ENCODE measurements at places on chromosomes 16 and 17.

- DNase-seq, result no peak
These were observed 195.5 kb upstream of the CIBAR2 start for GRCh38 chr16:85307552-85308364.

DNA sequence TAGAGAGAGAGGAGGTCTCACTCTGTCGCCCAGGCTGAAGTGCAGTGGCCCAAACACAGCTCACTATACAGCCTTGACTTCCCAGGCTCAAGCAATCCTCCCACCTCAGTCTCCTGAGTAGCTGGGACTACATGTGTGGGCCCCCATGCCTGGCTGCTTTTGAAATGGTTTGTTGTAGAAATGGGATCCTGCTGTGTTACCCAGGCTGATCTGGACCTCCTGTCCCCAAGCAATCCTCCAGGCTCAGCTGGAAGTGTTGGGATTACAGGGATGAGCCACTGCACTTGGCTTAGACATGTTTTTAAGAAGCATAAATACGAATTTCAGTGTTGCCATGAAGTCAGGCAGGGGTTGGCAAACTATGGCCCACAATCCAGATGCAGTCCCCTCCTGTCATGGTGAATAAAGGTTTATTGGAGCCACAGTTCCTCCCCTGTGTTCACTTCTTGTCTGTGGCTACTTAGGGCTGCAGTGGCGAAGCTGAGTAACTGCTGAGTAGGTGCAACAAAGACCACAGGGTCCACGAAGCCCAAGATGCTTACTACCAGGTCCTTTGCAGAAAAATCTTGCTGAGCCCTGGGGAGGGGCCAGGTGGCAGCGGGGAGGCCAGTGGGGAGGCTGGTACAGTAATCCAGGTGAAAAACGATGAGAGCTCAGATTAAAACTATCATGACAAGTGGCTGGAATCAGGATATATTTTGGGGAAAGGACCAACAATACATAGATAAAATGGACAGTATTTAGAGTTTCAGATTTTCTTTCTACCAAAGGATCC is 35.2 kb downstream of the TNFRSF13B start:
- no peak for DNase-seq

GRCh38 chr16:78244131-78244895 is 144.9 kb downstream of the WWOX start:
- no peak for DNase-seq

- DNase-seq, result peak; percentile 65
These were observed 29.3 kb downstream of the FOXK2 start for GRCh38 chr17:82548681-82549303.

GRCh38 chr16:69672998-69673713 is 53.2 kb downstream of the NQO1 start:
- DNase-seq, result no peak

- DNase-seq, result no peak
These were observed 13.2 kb upstream of the RBFOX3 start for GRCh38 chr17:79623786-79624717.

- DNase-seq, result peak; percentile 78
These were observed 13.2 kb upstream of the TMEM100 start for GRCh38 chr17:55735731-55736405.

DNA sequence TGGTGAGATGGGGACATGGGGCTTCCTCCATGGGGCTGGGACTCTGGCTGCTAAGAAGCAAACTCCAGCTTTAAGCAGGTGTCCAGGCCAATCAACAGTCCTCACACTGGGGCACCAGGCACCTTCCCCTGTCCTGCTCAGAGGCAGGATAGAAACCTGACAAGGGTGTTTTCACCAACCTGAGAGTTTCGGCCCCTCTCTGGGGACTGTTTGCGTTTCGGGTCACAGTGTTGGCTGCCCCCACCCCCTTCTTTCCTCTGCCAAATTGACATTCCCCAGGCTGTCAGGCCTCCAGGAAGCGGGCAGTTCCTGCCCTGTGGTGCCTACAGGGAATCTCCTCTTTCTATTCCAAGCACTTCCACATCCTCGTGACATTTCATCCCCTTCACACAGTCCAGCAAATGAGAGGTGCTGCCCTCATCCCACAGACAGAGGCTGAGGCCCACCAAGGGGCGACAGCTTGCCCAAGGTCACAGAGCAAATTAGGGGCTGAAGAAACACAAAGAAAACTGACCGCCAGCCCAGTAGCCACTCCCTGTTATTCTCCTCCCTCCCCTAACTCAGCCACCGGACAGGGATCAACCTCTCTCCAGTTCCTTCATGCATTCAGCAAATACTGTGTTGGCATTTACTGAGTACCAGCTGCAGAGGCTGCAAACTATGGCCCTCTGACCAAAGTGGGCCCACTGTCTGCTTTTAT is 38.0 kb downstream of the MMP15 start:
- DNase-seq, result no peak

DNA sequence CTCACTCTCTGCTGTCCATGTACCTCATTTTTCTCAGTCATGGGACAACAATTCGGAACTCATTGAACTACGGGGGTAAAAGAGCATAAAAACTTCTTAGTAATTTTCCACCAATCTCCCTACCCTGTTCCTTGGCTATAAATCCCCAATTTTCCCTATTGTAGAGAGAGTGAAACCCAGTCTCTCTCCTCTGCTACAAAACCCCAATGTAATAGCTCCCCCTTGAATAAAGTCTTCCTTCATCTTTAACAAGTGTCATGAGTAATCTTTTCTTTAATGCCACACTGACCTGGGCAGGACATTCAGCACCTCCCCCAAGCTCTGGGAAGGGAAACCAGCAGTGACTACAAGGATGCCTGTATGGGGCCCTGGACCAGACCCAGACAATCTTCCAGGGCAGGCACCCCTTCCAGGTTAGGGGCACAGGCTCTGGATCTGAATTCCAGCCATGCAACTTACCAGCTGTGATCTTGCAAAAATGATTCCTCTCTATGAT is 10.2 kb upstream of the EIF1 start:
- no peak for DNase-seq

DNA sequence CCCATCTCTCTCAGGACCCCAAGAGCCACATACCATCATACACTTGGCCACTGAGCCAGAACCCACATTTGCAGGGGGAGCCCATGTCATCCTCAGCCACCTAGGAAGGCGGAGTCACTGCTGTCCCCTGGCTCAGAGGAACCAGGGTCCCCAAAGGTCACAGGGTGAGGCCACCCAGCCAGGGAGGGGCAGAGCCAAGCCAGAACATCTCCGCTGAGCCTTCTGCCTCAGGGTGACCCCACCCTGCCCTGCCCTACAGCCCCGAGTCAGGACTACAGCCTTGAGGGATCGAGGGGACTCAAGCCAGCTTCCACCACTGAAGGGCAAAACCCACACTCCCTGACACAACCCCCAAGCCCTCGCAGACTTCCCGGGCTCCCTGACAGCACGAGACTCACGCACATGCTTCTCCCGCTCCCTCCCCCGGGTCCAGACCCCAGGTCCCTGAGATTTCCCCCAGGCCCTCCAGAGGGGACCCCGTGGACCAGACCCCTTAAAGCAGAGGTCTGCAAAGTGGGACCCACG is 17.4 kb downstream of the PIEZO1 start:
- no peak for DNase-seq

GRCh38 chr16:78142788-78143187 is 43.3 kb downstream of the WWOX start:
- no peak for DNase-seq

- no peak for DNase-seq
These were observed 573 bp downstream of the CHST6 start for GRCh38 chr16:75494661-75495075.

- DNase-seq, result no peak
These were observed 14.1 kb upstream of the UTP6 start for GRCh38 chr17:31915456-31916100.

DNA sequence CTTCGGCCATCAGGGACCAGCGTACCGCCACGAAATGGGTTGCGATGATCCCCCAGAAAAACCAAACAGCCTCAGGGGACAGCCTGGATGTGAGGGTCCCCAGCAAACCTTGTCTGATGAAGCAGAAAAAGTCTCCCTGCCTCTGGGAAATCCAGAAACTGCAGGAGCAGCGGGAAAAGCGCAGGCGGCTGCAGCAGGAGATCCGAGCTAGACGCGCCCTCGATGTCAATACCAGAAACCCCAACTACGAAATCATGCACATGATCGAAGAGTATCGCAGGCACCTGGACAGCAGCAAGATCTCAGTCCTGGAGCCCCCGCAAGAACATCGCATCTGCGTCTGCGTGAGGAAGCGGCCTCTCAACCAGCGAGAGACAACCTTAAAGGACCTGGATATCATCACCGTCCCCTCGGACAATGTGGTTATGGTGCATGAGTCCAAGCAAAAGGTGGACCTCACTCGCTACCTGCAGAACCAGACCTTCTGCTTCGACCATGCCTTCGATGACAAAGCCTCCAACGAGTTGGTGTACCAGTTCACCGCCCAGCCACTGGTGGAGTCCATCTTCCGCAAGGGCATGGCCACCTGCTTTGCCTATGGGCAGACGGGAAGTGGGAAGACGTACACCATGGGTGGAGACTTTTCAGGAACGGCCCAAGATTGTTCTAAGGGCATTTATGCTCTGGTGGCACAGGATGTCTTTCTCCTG is 769 bp downstream of the KIF2B start:
- DNase-seq, result no peak

- no peak for DNase-seq
These were observed 27.4 kb upstream of the GNAO1 start for GRCh38 chr16:56163938-56164337.

- DNase-seq, result no peak
These were observed 4.7 kb downstream of the ITGAE start for GRCh38 chr17:3796110-3796821.

- no peak for DNase-seq
These were observed 21.4 kb upstream of the TIMP2 start for GRCh38 chr17:78946631-78947030.

GRCh38 chr16:10552998-10553491 is 27.4 kb downstream of the EMP2 start:
- DNase-seq, result peak; percentile 7

GRCh38 chr16:19138601-19139000 is 24.8 kb downstream of the ITPRIPL2 start:
- DNase-seq, result no peak

- no peak for DNase-seq
These were observed 6.9 kb downstream of the KRT24 start for GRCh38 chr17:40696651-40697072.

- no peak for DNase-seq
These were observed 3.4 kb downstream of the CA7 start for GRCh38 chr16:66847533-66848067.

DNA sequence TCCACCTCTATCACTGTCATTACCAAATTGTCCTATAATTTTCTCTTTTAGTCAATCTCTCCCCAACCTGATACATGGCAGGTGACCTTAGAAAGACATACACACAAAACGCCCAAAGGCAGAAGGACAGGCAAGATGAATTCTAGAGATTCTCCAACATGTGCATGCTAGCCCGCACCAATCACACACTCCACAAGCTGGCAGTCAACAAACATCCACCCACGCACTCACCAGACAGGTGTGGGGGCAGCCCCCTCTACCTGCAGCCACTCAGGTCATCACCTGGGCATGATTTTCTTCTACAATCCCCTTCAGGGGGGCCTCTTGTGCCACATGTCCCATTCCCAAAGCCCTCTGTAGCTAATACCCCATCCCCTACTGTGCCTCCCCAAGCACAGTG is 9.5 kb downstream of the MPP2 start:
- no peak for DNase-seq

DNA sequence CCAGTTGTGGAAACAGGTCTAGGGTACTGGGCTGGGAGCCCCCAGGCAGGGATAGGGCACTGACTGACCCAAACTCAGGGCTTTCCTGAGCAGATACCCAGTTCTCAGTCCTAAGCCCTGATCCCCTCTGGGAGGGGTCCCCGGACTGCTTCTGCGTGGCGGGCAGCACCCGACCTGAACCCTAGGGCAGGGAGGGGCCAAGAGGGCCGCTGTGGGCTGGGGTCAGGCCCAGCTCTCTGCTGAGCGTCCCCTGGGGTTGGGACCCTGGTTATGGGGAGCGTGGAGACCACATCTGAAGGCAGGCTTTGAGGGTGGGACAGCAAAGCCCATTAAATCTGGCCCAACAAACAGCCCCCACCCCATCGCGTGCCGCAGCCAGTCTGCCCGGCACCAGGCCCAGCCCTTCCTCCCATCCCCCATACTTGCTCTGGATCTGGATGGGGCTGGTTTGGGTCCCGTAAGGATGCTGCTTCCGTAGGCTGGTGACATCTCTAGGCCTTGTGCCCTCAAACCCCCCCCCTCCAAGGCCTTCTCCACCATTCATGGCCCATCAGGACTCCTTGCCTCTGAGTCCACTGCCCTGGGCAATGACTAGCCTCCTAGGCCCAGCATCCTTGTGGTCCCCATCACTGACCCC is 691 bp upstream of the FAM83G start:
- DNase-seq, result no peak
